ENCODE measurements at places on chromosomes 11 and 22.

- no peak for DNase-seq
Observed at GRCh38 chr22:37482244-37482643, 3.9 kb downstream of the MFNG start.

DNA sequence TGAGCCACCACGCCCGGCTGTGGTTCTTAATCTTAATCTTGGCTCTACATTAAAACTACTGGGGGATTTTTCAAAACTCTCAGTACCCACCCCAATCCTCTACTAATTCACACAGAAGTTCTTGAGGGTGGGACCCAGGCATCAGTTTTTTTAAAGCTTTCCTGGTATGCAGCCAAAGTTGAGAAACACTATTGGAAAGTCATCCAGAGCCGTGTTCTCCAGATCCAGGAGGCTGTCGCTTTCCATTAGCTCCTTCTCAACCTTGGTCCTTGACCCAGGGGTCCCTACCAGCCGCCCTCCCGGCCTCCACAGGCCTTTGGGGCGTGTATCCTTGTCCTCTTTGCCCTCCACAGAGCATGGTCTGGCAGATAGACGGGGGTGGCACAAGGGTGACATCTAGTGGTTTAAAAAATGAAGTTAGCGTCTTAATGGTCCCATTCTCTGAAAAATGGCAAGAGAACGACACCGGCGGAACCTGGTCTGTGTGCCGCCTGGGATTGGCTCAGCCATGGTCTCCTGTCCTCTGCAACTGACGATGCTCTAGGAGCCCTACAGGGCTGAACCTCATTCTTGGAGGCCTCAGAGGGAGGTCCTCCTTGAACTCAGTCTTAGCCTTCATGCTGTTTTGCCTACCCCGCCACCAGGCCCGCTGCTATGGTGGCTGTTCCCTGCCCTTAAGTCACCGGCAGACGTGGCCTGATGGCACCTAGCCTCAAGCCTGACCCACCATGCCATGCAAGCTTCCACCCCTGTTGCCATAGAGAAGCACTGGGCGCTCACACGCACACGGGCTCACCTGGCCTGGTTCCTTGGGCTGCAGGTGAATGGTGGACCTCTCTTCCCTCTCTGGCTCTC is 152.0 kb upstream of the SYN3 start:
- no peak for DNase-seq

DNA sequence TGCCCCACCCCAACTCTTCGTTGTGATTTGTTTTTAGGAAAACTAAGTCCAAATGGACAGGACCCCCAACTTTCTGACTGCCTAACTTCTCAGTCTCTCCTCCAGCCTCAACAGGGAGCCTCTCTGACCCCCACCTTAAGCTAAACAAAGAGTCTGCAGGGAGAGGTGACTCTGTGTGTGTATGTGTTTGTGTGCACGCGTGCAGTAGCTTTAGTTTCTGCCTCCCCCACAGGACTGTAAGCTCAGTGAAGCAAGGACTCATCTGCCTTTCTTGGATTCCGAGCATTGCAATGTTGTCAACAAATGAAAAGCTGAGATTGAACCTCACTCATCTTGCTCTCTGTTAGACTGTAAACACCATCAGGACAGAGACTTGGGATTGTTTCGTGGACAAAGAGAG is 7.9 kb downstream of the SNAP29 start:
- no peak for DNase-seq

DNA sequence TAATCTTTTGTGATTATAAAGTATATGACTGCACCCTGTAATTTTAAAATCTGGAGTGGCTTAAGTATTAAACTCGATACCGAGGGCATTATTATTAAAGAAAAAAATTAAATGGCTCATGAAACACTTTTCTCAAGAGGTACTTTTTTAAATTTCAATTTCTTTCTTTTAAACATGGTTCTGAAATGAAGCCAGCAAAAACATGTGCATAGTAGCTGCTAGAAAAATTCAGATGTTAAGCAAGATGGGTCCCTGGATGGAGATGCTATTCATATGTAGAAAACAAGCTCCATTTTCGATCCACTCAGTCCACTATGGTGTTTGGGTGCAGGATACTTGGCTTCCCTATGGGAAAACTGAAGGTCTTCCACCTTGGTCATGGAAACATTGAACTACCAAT is 189.5 kb downstream of the PGR start:
- no peak for DNase-seq

GRCh38 chr11:83037877-83038276 is 33.8 kb downstream of the RAB30 start:
- DNase-seq: no peak

- no peak for DNase-seq
Observed at GRCh38 chr11:60813324-60813723, 28.2 kb downstream of the MS4A10 start.

DNA sequence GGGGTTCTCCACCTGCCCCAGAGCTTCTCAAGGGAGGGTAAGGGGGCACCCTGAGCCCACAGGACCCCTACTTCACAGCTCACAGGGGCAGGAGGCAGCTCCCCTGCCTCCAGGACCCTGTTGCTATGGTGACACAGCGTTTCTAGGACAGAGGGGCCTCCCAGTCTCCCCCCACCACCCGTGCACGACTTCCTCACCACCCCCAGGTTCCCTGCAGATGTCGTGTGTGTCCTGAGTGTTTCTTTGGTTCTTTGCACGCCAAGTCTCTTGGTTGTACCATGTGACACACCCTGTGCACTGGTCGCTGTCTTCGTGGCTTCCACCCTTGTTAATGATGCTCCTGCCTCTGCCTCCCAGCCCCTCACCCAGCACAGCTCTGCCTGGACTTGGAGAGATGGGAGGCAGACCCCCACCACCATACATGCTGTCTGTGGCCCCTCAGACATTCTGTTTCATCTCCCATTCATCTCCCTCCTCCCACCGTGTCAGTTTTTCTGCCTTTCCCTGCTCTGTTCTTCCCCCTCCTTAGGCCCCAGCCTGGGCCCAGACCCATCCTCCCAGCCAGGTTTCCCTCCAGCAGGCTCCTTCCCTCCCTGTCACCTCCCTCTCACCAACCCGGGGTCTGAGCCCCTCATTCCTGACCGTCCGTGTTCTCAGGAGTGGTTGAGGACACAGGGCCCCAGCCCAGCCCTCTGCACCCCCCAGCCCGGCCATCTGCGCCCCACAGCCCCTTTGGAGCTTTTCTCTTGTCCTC is 24.5 kb upstream of the RAB1B start:
- no peak for DNase-seq

DNA sequence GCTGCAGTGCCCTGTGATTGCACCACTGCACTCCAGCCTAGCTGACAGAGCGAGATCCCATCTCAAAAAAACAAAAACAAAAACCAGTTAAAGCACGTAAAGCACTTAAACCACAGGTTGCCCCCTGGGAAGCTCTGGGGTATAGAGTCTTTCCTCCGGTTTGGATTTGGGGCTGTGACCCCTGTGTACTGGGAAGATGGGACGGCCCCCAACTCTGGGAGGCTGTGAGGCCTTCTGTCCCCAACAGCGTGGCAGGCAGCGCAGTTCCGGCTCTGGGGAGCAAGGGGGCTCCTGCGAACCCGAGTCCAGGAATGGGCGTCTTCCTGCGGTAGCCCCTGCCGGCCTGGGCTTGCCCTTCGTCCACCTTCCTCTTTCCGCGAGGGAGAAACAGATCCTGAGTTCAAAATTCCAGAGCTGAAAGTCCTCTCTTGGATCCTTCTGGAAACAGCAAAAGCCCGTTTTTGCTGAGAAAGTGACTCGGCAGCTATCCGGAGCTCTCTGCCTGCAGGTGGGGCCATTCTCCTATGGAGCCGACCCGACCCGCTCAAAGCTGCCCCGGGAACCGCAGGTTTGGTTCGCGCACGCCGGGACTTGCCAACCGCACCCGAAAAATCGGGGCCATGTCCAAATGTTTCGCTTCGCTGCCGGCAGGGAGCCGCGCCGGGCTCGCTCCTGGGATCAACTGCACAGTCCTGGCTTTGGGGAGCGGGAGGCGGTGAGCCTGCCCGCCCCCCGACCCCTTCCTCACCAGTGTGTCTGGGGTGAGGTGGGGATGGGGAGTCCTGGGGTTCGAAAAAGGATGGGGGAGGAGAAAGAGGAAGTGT is 36.3 kb upstream of the POLA2 start:
- DNase-seq: peak; percentile 37

DNA sequence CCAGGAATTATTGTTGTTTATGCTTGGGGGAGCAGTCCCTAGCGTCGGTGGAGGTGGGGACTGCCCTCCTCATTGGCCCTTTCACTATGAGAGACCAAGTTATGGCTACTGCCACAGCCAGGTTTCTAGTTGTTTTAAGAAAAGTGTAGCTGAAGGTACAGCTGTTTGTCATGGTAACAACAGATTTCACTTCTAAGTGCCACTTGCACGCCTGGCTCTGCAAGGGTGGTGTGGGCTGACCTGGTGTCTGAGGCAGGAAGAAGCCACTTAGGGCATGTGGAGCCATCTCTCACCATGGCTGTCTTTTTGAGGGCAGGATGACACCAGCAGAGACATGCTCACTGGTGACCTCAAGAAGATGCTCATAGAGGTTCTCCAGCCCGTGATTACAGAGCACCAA is 46.3 kb upstream of the MPEG1 start:
- no peak for DNase-seq

- no peak for DNase-seq
Observed at GRCh38 chr11:132168344-132168981, 798.0 kb downstream of the NTM start.
